ENCODE measurements at places on chromosomes 5 and 9. TPM values are rescaled to one million over a fixed set of nuclear protein-coding genes. Genes with fewer than 3 reads are reported as not detected.

Gene AMBP
- not detected for polyA plus RNA-seq

Gene PGGT1B
- polyA plus RNA-seq, result 2.1 TPM

Gene SLC22A4
- 2.5 TPM for polyA plus RNA-seq

Gene PTPN3
- polyA plus RNA-seq, result 0.89 TPM

Gene TAF11L10
- polyA plus RNA-seq, result not detected

Gene PCDHGA3
- 1.8 TPM for polyA plus RNA-seq

Gene ACTBL2
- polyA plus RNA-seq, result 0.29 TPM

Gene NSD1
- 8.1 TPM for polyA plus RNA-seq

Gene SEC24A
- 25.4 TPM for polyA plus RNA-seq

Gene SLC36A2
- not detected for polyA plus RNA-seq

Gene RNF130
- polyA plus RNA-seq, result 21.7 TPM

Gene PCAT7
- not detected for polyA plus RNA-seq
